ENCODE measurements at places on chromosomes 11 and 22. TPM values are rescaled to one million over a fixed set of nuclear protein-coding genes. Genes with fewer than 3 reads are reported as not detected.

The ARSA gene
- total RNA-seq = 26.2 TPM

DNA sequence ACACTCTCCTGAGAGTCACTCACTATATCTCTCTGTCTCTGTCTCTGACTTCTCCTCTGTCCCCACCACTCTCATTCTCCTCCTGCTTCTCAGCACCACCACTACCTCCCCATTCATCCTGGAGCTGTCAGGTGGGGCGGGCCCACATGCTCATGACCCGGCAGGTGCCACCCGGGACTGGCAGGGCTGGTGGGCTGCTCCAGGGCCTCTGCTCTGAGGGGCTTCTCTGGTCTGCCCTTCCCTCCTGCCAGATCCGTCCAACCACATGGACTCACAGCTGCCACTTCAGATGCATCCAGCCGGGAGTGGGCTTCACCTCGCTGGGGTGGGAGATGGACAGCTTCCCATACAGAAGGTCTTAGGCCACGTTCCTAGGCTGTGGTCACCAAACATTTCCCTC lies 4.8 kb upstream of the EMID1 start:
- no peak overlapping the region for H3K27ac ChIP-seq
- H3K4me1 ChIP-seq = peaks cover 9% of the 10 kb centered on the region
- H3K27me3 ChIP-seq = no peaks in the 10 kb centered on the region
- no peaks in the 10 kb centered on the region for H3K36me3 ChIP-seq

GRCh38 chr22:27667121-27667843 lies 134.3 kb downstream of the MN1 start:
- no peak for DNase-seq
- H3K27me3 ChIP-seq = no peaks in the 10 kb centered on the region
- H3K36me3 ChIP-seq = no peaks in the 10 kb centered on the region
- H3K27ac ChIP-seq = no peak overlapping the region

- H3K4me1 ChIP-seq = no peaks in the 10 kb centered on the region
- H3K27ac ChIP-seq = no peak overlapping the region
- no peaks in the 10 kb centered on the region for H3K27me3 ChIP-seq
Measured at GRCh38 chr11:11171854-11172253, 181.2 kb downstream of the CSNK2A3 start.

All from hepatocyte (in vitro differentiated cells).